ENCODE measurements at places on chromosomes 5 and 9.

GRCh38 chr9:113609562-113610318 lies 146.2 kb downstream of the RGS3 start:
- no peak for DNase-seq

GRCh38 chr5:178357121-178357521 lies 124.5 kb upstream of the PHYKPL start:
- DNase-seq: no peak

- DNase-seq: no peak
Observed at GRCh38 chr9:109721001-109721400, 59.0 kb upstream of the PALM2AKAP2 start.

DNA sequence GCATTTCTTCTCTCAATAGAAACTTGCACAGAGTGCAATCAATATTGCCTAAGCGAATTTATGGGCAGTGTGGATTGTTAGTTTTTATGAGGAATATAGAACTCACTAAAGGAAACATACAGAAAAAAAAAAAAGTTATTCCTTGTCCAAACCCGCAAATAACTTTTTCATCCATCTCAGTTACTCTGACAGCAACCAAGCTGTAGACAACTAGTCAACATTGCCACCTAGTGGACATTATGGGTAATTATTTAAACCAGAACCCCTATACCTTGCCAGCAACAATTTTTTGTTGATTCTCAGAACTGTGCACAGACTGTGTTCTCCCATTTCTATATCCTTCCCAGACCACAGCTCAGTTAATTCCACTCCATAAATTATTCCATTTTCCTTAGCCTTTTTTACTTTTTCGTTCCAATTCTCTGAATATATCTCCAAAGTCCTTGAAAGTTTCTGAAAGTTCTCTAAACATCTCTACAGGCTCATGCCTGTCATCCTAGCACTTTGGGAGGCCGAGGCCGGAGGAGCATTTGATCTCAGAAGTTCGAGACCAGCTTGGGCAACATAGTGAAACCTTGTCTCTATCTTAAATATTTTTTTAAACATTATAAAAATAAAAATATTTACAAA lies 2.6 kb upstream of the AFAP1L1 start:
- no peak for DNase-seq

DNA sequence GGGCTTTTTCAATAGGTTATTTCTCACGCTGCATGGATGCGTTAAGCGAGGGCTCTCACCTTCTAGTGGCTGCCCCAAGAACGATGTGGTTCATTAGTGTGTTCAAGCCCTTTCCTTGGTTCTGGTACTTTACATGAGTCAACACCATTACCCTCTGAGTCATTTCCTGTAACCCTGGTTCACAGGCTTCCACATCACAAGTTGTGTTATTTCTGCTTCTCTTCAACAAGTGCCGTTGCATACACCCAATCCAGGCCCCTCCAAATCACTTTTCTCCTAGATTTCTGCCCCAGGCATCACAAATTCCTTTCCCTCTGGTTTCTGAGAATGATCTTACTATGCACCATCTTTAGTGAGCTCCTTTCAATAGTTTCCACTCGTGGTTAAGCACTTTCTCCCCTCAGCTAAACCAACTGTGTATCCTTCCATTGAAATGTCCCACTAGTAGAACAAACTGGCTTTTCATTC lies 69.5 kb upstream of the RAD23B start:
- DNase-seq: peak; percentile 6

DNA sequence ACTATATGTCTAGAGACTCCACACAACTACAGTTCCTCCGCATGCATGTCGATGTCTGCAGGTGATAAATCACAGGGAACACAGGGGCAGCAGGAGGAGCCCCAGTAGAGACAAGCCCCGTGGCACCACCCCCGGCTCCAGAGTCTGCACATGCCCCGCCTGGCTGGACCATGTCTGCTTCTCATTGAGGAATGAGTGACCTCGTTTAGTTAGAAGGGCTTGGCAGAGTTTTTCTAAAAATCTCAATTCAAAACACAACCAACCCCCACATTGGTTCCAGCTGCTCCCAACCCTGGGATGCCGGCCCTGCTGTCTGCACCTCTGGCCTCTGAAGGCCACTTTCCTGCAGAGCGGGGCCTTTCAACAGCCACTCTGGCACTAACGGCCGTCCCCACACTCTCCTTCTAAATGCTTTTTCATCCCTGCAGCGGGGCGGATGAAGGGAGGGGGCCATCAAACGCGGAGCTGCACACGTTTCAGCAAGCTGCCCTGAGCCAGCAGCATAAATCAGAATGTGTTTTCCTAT lies 106.3 kb downstream of the ROR2 start:
- no peak for DNase-seq

GRCh38 chr5:65485405-65485804 lies 3.7 kb upstream of the ADAMTS6 start:
- DNase-seq: no peak

- DNase-seq: no peak
Observed at GRCh38 chr9:7095058-7095457, 337.3 kb downstream of the KDM4C start.

GRCh38 chr5:111993242-111993641 lies 236.2 kb upstream of the NREP start:
- DNase-seq: no peak

- no peak for DNase-seq
Observed at GRCh38 chr5:122354293-122354692, 42.3 kb downstream of the SNCAIP start.

GRCh38 chr9:136242918-136243525 lies 2.6 kb downstream of the QSOX2 start:
- no peak for DNase-seq

DNA sequence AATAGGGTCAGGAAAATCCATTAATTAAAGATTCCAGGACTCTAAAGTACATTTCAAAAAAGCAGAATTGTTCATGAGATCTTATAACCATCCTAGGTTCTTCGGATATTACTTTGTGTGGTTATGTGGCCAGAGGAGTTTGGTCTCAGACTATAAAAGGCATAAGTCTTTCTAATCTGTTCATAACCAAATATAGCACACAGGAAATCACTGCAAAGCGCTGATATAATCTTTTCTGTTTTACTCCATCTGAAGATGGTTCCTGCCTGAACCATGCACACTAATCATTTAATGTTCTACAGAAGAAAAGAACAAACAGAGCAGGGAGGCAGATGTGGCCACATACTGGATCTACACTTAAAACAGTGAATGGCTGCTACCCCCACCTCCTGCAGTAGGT lies 182.8 kb downstream of the SEMA5A start:
- no peak for DNase-seq

GRCh38 chr9:135500525-135501260 lies at the start of gene MRPS2:
Gene MRPS2 (plus strand): TSS chr9:135500682. CDS start chr9:135500711, 29 bp downstream.
- peak; percentile 61 for DNase-seq

DNA sequence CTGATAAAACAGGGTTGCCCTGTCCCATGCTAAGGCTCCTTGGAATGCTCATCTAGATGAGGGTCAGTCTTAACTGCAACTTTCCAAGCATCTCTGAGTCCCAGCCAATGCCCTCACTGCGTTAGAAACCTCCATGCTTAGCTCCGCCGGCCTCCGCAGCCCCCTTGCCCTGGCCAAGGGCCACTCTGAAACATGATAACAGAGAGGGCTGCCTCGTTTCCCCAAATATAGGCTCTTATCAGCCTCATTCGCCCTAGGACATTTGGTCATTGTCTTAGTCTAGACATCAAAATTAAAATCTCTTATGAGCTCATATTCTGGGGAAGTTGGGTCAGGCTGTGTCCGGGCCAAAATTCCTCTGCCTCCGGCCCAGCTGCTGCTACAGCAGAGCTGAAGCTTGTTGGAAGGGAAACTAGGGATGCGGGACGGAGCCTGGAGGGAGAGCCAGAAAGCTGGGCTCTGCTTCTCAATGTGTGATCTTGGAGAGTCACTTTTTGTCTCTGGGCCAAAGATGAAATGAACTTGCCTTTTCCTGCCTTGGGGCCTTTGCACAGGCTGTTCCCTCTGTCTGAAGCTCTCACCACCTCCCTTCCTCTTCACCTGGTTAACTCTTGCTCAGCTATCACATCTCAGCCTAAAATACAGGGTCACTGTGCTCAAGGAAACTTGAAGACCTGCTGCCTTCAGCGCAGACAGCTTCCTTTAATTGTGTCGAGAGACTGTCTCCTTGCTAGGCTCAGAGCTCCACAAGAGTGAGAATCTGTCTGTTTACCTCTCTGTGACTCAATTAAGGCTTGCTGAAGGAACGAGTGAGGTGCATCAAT lies 191.3 kb downstream of the RGS3 start:
- DNase-seq: no peak

- no peak for DNase-seq
Observed at GRCh38 chr9:14783358-14783757, 60.8 kb upstream of the CER1 start.

GRCh38 chr5:50800410-50800809 lies 134.0 kb downstream of the PARP8 start:
- no peak for DNase-seq

DNA sequence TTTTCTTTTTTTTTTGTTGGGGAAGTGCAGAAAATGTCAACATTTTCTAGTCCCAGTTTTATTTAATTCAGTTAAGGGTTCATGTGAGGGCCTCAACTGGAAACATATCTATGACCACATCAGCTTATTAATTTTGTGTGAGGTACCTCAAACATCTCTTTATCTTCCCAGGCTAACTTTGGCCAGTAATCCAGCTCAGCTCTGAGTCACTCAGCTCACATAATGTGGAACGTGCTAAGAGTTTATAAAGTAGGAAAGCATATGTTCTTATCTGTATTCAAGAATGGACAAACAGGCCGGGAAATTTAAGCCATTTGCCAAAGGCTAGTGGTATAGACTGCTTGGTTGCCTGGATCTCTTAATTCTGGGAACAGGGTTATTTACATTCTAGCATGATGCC lies 118.4 kb downstream of the INSYN2B start:
- DNase-seq: no peak

- DNase-seq: peak; percentile 51
Observed at GRCh38 chr5:135565725-135566421, 12.9 kb downstream of the CXCL14 start.

- no peak for DNase-seq
Observed at GRCh38 chr5:22693121-22693520, 160.0 kb downstream of the CDH12 start.

DNA sequence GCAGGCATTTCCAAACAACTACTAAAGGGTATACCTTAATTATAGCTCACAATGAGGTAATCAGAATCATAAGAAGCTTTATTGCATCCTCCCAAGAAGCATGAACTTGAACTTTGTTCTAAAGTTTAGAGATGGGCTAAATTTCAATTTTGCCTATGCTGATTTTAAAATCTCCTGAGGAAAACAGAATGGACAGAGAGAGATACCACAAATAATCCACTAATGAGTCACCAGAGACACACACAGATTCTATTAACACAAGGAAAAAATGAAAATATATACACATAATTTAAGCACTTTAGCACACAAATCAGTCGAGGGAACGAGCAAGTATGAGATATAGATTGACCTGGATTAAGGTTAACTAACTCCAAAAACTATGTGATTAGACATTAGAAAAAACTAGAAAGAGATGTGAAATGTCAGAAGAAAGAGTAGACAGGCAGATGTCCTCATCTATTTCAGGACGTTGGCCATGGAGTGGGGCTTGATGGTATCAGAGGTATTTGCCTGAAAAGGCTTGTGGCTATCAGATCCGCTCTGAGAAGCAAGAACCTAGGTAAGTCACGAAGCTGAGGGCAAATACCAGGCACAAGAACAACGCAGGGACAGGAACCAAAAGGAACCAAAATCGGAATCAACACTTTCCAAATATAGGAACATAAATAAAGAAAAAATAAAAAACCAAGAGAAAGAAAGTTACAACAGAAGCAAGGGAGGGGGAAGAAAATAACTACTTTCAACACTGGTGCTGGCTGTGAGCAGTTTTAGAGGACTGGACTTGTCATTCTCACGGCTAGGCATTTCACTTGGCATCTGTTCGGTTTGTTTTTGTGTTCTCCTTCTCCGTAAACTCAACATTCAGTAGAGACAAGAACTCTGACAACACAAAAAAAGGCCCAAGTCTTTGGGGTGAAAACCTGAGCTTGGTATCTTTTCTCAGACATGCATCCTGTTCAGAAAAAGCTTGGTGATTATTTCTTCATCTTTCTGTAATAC lies 294.6 kb upstream of the PUM3 start:
- DNase-seq: no peak

DNA sequence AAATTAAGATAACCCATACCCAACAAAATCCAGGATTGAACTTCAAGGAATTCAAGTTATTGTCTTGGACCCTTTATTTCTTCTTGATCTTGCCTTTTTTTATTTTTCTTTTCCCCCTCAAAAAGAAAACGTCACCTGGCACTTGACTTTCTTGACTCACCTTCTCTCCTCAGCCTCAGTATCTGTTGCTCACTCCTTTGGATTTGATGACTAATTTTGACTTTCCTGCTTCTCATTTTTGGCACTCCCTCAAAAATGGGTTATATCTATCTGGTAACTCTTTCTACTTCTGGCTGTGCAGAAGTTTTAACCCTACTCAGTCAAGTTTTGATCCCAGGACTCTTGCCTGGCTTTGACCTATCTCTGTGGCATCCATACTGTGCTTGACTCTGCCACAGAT lies 66.6 kb upstream of the SPATA31D4 start:
- DNase-seq: no peak

GRCh38 chr5:134142052-134142451 lies 27.6 kb downstream of the TCF7 start:
- no peak for DNase-seq

DNA sequence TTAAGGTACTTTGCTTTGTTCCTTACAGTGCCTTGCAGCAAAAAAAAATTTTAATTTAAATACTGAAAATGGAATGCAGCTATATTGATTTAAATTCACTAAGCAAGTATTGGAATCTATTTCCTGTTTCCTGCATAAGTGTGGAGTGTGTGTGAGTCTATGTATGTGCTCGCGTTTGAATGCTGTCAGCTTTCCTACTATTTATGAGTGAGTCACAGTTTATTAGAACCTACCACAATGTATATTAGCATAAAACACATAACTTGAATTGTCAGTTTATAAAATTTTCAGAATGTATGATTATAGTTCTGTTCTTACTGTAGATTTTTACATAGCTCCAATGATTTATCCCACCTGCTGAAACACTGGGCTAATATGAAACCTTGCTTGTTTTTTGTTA lies 302.1 kb downstream of the NR2F1-AS1 start:
- no peak for DNase-seq

DNA sequence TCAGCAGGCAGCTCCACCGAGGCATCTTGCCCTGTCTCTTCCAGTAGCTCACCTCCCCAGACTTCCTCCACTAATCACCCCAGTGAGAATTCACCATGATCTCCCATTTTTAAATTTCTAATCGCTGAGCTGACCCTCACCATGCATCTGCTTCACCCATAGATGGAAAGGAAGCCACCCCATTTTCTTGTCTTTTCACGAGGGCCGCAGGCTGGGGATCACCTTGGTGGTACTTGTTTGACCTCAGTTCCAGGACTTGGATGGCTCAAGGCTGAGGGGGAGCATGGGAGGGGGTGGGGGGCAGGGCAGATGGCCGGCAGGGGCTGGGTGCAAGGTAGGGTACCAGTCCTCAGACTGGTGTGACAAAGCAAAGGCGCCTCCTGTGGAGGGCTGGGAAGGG lies 3.6 kb downstream of the PROP1 start:
- no peak for DNase-seq

- no peak for DNase-seq
Observed at GRCh38 chr5:147360816-147361215, 126.0 kb downstream of the STK32A start.
